ENCODE measurements at places on chromosomes 2 and 18. TPM values are rescaled to one million over a fixed set of nuclear protein-coding genes. Genes with fewer than 3 reads are reported as not detected.

GRCh38 chr2:162343492-162343823 is 474 bp upstream of the GCA start:
- no peak for DNase-seq

GRCh38 chr2:191881982-191882816 is 35.3 kb upstream of the CAVIN2 start:
- DNase-seq: no peak

DNA sequence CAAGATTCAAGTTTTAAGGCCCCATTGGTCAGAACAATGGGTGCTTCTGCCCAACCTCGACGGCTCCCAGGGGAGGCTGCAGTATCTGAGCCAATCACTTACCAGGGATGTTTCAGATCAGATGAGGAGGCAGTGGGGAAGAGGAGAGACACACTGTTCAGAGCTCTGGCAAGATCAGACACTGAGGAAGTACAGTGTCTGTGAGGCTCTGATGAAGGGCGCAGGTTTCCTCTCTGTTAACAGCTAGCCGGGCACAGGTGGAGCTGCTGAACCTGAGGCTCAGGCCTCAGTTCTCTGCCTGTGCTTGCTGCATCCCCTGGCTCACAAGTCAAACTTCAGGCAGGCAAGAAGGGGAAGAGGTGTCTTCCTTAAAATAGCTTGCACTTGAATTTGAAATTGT is 69.7 kb downstream of the TPO start:
- DNase-seq: no peak

DNA sequence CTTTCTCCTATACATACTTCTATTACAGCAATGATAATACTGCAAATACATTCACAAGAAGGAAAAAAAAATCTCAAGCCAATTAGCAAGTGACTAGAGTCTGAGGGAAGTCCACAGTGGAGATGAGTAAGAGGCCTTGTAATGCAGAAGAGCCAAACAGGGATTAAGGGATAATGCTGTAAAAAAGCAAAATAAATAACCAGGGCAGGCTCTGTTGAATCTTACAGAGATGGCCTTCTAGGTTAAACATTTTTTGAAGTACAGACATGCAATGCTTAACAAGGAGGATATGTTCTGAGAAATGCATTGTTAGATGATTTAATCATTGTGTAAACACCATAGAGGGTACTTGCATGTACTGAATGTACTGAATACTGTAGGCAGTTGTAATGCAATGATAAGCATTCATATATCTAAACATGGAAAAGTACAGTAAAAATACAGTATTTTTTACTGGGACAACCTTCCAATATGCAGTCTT is 122.1 kb upstream of the RMDN2 start:
- DNase-seq: peak; percentile 89

GRCh38 chr2:73827018-73827417 is 1.7 kb upstream of the STAMBP start:
- peak; percentile 63 for DNase-seq

GRCh38 chr2:241842620-241843211 is 16.0 kb downstream of the PDCD1 start:
- DNase-seq: no peak

GRCh38 chr2:75579186-75579585 is 18.4 kb upstream of the EVA1A start:
- DNase-seq: no peak

DNA sequence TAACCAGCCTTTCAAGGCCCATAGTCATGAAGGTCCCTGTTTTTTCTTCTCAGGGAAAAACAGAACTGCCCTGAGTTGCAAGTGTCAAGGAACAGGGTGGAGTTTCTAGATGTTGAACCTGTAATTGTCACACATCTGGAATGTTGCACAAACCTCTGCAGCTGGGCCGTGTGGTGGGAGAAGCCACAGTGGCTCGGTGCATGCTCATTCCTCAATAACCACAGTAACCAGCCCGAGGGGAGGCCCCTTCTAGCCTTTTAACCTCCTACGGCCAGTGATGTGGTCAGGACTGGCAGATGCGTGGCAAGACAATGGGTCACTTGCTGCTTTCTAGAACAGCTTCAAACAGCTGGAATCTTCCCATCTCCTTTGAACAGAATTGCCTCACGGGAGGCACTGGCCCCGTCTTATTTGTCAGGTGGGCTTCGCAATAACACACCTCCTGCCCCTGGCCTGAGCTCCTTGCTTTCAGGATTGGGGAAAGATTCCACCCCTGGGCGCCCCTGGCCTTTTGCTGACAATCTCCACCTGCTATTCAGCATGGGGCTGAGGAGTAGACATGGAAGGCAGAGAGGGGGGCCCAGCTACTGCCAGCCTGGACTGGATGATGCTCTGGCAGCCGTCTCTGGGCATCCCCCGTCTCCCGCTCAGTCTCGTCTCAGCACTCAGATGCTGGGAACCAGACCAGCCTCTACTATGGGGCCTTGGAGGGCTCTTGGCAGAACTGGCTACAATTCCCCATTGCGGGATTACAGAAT is 102.9 kb downstream of the KLHL29 start:
- peak; percentile 19 for DNase-seq

GRCh38 chr2:202290316-202290715 is 24.8 kb downstream of the NOP58 start:
- no peak for DNase-seq

GRCh38 chr2:98541489-98541888 is 66.8 kb downstream of the COA5 start:
- DNase-seq: no peak

GRCh38 chr18:44123743-44124142 is 556.9 kb upstream of the SETBP1 start:
- DNase-seq: no peak

GRCh38 chr2:113122364-113122763 is 5.0 kb upstream of the IL1RN start:
- DNase-seq: no peak

GRCh38 chr2:191115391-191115790 is 35.4 kb downstream of the STAT4 start:
- DNase-seq: peak; percentile 23

- DNase-seq: peak; percentile 89
Observed at GRCh38 chr2:168816369-168816768, 13.9 kb downstream of the NOSTRIN start.

- no peak for DNase-seq
Observed at GRCh38 chr2:111634995-111635538, 248.9 kb downstream of the ANAPC1 start.

GRCh38 chr2:228066126-228066798 is 115.2 kb downstream of the SPHKAP start:
- DNase-seq: no peak

- DNase-seq: no peak
Observed at GRCh38 chr18:51727780-51728179, 530.3 kb upstream of the MEX3C start.

DNA sequence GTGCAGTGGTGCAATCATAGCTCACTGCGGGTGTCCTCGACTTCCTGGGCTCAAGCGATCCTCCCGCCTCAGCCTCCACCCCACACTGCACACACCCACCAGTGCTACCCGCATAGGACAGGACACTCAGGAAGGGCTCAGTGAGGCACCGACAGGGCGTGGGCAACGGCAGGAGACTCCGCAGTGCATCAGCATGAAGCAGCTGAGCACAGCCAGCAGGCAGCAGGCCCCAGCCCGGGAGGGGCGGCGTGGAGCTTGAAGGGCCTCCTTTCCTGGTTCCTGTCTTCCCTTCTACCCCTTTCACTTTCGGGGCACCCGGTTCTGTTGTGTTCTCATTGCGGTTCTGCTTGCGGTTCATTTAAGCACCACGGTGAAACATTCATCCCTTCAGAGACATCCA is 89.8 kb downstream of the ZNF516 start:
- DNase-seq: no peak

DNA sequence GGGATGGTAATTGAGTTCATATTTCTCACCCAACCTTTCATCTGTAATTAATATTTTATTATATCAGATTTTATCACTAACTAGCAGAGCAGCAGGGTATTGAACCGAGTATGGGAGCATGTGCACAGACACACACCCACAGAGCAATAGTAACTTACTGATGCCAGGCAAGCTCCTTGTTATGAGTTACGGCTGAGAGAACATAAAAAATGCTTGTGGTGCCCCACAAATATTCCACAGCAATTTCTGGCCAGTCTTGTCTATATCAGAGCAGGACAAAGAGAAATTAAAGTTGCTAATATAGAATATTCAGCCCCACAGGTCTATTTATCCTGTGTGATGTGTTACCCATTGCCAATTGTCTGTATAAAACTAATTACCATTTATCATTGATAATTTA is 501.8 kb upstream of the RAB12 start:
- no peak for DNase-seq

DNA sequence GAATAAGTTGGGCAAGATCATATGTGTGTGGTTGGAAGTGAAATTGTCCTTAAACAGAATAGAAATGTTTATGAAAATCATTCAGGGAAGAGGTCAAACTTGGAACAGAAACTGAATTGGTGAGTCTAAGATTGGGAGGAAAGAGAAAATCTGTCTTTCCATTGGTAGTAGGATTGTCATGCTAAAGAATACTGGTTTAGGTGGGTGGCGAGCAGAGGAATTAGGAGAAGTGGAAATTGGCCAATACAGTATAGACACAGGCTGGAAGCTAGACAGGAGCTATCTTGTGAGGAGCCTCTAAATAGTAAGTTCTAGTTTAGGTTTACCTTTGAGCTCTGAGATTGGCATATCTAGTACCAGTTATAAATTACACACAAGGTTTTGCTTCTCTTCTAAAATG is 80.9 kb upstream of the KYNU start:
- no peak for DNase-seq

DNA sequence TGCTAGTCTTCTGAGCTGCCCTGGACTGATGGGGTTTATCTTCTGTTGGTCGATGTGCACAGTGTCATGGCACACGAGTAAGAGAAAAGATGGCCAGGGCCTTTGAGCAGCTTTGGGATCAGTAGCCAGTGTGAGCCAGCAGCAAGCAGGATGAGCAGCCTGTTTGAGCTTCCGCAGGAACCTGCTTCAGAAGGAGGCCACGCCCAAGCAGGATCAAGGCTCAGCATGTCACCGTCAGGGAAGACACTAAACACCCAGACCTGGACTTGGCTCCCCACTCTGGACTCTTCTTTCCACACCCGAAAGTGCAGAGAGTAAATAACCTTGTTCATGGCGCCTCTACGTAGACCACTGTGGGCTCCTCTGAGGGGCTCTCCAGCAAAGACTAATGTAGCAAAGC is 25.2 kb upstream of the ASB1 start:
- no peak for DNase-seq

GRCh38 chr2:172088245-172089004 is 3.1 kb downstream of the DLX1 start:
- no peak for DNase-seq

DNA sequence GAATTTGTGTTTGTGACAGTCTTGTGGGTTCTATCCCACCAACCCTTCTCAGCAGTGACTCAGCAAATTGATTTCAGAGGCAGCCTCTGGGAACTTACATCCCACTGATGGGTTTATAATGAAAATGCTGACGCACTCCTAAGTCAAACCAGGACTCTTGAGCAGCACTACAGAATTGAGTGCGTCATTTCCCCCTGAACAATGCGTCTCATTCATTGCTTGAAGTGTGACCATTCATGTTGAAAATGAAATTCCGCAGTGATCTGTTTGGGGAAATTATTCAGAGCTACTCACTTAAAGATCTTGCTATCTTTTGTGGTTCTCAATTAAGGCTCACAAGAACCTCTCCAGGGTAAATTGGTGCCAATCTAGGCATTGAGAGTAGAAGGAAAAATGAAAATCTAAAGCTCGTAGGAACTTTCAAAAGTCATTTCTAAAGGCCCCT is 417.7 kb upstream of the SLC14A2 start:
- peak; percentile 24 for DNase-seq

- DNase-seq: peak; percentile 46
Observed at GRCh38 chr2:147165697-147166382, 679.0 kb upstream of the ACVR2A start.

The PCARE gene
- not detected for polyA plus RNA-seq

The PARD3B gene
- 3.3 TPM for polyA plus RNA-seq

The KCNF1 gene
- polyA plus RNA-seq: 0.10 TPM

The CRYGC gene
- polyA plus RNA-seq: not detected

The GLI2 gene
- 9.0 TPM for polyA plus RNA-seq

The RPRD1A gene
- 22.7 TPM for polyA plus RNA-seq

The FBXO15 gene
- 0.54 TPM for polyA plus RNA-seq

The PJVK gene
- polyA plus RNA-seq: 1.6 TPM

The GNAL gene
- 0.16 TPM for polyA plus RNA-seq
